ENCODE measurements at places on chromosomes 5 and 9. TPM values are rescaled to one million over a fixed set of nuclear protein-coding genes. Genes with fewer than 3 reads are reported as not detected.

SREK1IP1 gene
- 10.2 TPM for total RNA-seq

JAKMIP2 gene
- total RNA-seq: 10.8 TPM

C9 gene
- 1.1 TPM for total RNA-seq

ZNF366 gene
- total RNA-seq: under 0.01 TPM

STKLD1 gene
- total RNA-seq: 1.1 TPM

TRIP13 gene
- total RNA-seq: 86.3 TPM

CKMT2 gene
- 25.2 TPM for total RNA-seq

CXCL14 gene
- total RNA-seq: 0.22 TPM

FCN2 gene
- total RNA-seq: not detected

NUDT2 gene
- 38.8 TPM for total RNA-seq

SLC6A19 gene
- total RNA-seq: not detected

PDE8B gene
- 0.22 TPM for total RNA-seq

ORM2 gene
- not detected for total RNA-seq

SPINK6 gene
- total RNA-seq: not detected

USP20 gene
- total RNA-seq: 9.4 TPM

LHX3 gene
- total RNA-seq: not detected

ZNF782 gene
- 3.3 TPM for total RNA-seq

PCDHB3 gene
- 0.77 TPM for total RNA-seq

DMRT3 gene
- not detected for total RNA-seq

TRIM36 gene
- total RNA-seq: 2.4 TPM

ARSI gene
- 18.1 TPM for total RNA-seq

AGXT2 gene
- total RNA-seq: not detected

TOR4A gene
- total RNA-seq: 38.7 TPM

SUSD3 gene
- 14.2 TPM for total RNA-seq

MAPKAP1 gene
- total RNA-seq: 84.0 TPM

MEGF10 gene
- 0.22 TPM for total RNA-seq

ACTBL2 gene
- 0.11 TPM for total RNA-seq

HTR1A gene
- not detected for total RNA-seq

LCN15 gene
- not detected for total RNA-seq

PRR7 gene
- 4.9 TPM for total RNA-seq

HSD17B4 gene
- 244 TPM for total RNA-seq

TLR4 gene
- 2.5 TPM for total RNA-seq

SCGB3A2 gene
- total RNA-seq: not detected

TMEM215 gene
- not detected for total RNA-seq

ABLIM3 gene
- 19.6 TPM for total RNA-seq

NEURL1B gene
- 11.4 TPM for total RNA-seq

SLC46A2 gene
- total RNA-seq: not detected

CNTNAP3B gene
- 14.5 TPM for total RNA-seq

ADAMTS19 gene
- total RNA-seq: 1.2 TPM

RANBP17 gene
- total RNA-seq: 12.3 TPM

CSNK1A1 gene
- total RNA-seq: 558 TPM

FANCC gene
- 3.0 TPM for total RNA-seq

NME5 gene
- total RNA-seq: 1.7 TPM
